ENCODE measurements at places on chromosomes 16 and 17.

GRCh38 chr17:78882540-78883088 is 20.4 kb downstream of the CEP295NL start:
- DNase-seq = no peak

GRCh38 chr16:10850478-10850850 is 26.5 kb upstream of the CIITA start:
- DNase-seq = no peak

- DNase-seq = no peak
These were observed 17.3 kb upstream of the ENDOV start for GRCh38 chr17:80397686-80398085.

DNA sequence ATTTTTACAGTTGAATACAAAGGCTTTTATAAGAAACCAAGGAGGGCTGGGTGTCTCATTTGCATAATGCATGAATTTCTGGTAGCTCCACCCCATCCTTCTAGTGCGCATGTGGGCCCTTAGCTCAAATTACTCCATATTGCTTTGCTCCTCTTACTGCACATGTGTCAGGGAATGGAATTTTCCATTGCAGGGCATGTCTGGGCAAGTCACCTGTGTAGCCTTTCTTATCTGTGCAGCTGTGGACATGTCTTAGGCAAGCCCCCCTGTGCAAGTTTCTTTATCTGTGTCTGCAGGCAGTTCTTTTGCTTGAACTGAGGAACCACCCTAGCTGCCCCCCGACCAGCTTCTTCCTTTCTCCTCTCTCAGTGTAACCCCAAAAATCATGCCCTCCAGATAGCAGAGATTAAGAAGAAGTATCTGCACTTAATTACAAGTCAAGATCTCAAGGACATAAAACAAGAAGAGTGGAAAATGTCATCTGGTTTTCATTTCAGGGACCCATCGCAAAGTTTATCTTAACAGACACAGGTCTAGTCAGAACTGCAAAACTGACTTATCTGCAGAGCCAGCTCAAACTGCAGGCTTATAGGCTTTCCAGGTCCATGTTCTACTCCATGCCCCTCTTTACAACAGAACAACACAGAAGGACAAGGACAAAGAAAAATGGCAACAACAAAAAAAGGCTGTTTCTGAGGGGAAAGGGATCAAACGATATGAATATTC is 137.9 kb upstream of the HS3ST4 start:
- no peak for DNase-seq

DNA sequence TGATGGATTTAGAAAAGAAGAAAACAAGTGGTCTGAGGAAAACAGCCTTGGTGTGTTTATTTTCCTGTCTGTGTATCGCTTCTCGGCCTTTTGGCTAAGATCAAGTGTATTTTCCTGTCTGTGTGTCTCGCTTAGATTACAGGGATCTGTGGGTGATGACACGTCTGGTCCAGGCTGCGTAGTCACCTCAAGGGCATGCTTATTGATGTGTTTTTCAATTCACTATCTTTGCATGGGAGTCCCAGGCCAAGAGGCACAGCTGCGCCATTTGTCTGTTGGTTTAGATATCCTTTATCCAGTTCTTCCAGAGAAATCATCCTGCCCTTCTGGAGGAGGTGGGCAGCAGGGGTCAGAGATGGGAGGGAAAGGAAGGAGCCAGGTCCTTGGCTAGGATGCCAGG is 47.1 kb upstream of the STH start:
- DNase-seq = no peak

DNA sequence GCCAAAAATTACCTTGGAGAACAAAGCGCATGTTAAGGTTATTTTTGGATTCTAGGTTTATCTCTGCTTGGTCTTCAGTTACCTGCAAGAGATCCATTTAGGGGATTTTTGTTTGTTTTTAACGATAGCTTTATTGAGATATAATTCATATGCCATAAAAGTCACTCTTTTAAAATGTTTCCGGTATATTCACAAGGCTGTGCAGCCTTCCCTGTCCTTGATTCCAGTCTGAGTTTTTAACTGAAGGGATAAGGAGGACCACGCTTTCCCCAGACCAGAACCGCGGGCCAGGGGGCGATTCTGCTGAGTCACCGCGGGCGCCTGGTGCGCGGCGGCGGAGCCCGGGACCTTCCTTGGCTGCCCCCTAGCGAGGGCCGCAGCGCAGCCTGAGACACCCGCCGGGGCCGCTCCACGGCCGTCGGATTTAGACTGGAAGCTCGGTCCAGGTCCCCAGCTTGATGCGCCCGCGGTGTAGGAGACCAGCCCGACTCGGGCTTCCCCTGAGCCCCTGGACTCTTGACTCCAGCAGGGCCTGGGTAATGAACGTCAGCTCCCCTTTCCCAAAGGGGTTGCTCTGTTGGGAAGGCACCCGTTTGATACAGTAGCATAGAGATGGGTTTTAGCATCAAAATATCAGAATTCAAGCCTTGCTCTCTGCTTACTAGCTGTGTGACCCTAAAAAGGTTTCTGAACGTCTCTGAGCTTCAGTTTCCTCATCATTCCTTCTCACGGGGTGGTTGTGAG is 50.0 kb upstream of the STH start:
- DNase-seq = no peak

DNA sequence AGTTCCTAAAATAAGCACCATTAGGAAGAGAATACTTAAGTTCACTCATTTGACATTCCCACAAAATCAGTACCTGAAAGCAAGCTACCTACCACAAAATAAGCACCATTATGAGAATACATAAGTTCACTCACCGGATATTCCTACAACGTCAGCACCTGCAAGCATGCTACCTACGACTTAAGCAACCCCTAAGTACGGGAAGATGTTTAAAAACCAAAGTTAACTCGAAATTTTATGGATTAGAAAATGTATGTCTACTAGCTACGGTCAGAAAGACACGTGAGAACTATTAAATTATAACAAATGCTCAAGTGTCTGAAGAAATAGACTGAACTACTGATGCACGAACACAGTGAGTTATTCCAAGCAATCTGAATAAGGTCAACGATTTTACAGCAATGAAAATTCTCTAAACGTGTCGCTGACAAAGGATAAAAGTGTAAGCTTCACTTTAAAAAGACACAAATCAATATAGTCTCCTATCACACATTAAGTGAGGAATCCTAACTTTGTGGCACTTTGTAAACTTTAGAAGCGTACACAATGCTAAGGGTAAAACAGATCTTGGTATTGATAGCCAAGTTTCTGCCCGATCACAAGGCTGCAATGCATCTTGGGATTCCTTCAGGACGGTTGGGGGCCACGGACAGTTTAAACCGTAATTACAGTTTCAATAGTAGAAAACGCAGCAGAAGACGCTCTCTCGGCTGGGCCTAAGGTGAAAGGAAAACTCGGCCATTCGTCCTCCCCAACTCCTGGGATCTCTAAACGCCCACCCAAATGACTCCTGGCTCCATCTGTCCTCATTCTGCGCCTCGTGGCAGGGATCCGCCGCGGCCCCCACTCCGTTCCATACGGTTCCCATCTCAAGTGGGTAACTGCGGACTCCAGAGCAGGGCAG is 1.3 kb downstream of the GSPT1 start:
- DNase-seq = peak; percentile 13

DNA sequence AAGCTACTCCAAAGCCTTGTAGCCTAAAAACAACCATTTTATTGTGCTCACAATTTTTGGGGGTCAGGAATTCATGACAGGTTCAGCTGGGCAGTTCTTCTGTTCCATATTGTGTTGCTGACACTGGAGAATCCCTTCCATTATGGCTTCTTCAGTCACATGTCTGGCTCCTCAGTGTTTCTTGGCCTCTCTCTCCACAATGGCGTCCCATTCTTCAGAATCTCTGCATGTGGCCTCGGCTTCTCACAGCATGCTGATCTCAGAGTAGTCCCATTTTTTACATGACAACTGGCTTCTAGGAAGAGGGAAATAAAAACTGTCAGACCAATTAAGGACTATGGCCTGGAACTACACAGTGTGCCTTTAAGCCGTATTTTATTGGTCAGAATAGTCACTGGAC is 49.7 kb downstream of the NF1 start:
- no peak for DNase-seq

DNA sequence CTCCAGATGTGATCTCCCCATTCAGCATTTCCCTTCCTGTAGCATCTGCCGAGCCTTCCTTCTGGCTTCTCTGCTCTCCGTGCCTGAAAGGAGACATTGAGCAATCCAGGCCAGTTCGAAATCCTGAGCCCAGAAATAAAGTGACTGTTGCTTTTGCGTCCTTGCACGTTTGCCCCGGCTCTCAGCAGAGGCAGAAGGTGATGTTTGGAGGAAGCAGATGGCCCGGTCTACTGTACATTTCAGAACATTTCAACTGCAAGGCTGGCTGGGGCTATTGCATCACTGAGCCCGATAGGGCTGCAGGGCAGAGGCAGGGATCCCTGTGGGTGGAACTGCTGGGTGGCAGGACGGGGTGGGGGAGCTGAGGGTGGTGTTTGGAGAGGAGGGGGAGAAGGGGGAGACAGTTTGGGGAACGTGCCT is 29.4 kb downstream of the IRF8 start:
- no peak for DNase-seq

DNA sequence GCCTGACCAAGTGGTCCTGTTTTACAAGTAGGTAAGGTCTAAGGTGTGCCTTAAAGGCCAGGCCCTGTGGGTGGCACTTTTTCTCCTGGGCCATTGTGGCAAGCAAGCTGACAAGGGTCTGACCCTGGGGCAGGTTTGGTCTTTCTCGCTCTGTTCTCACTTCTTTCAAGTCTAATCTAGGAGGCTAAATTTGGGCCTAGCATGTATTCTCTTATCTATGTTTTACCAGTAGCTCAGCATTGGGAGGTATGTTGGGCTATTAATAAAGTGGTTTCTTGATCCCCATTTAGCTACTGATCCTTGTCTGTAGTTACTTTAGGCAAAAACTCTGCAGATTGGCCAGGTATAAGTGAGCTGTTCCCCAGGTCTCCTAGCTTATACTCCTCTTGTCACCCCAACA is 77.7 kb downstream of the DNAH3 start:
- no peak for DNase-seq

DNA sequence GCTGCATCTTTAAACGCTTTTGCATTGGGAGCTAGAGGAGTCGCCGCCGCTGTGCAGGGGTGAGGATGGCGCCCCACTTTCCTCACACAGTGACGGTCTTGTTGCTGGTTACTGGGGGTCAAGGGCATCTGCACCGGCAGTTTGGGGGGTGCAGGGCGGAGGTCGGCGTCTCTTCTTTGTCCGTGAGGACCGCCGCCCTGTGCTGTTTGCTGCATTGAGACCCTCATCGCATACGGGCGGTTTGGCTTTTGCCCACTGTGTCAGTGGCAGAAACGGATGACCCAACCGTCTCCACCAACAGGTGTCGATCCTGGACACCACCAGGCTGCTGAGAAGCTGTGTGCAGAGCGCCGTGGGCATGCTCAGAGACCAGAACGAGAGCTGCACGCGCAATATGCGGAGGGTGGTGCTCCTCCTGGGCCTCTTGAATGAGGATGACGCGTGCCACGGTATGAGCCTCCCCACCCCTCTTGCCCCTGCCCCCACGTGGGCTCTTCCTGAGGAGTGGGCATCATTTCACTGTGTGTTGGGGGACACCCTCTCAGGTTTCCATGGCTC is 61.2 kb upstream of the ENDOV start:
- no peak for DNase-seq

- no peak for DNase-seq
These were observed at the start of gene AANAT for GRCh38 chr17:76467366-76467765. Gene AANAT, plus strand, starts transcription at chr17:76467603. Its CDS starts 1,144 bp downstream, at chr17:76468747.

- peak; percentile 18 for DNase-seq
These were observed 6.5 kb downstream of the PROCA1 start for GRCh38 chr17:28705074-28705659.

DNA sequence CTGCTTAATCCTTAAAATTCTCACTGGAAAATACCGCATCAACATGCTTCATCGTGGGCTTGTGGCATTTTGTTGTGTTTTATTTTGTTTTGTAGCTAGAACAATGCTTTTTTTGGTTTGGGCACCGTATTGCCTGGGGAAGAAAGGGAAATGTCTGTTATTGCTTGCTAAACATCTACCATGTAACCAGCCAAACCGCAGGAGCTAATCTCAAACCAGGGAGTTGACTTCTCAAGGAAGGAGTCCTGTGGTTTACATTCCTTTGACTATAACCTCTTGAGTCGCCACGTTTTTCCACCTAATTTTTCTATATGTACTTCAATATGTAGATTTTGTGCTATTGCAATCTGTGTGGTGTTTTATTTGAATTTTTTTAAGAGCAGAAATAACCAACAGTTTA is 593.5 kb upstream of the SOX9 start:
- no peak for DNase-seq

DNA sequence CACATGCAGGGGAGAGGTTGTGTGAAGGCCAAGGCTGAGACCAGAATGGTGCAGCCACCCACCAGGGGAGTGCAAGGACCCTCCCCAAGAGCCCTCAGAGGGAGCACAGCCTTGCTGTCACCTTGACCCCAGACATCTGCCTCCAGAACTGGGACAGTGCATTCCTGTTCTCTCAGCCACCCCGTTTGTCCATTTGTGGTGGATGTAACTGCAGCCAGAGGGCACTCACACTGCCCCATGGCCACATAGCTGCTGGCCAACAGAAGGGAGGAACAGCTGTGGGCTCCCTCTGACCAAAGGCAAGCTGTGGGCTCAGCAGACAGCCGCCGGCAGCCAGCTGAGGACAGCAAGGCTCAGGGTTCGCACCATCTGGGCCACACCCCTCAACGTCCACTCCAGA is 49.8 kb upstream of the KLHDC4 start:
- no peak for DNase-seq

GRCh38 chr17:28385037-28385400 is 13.5 kb downstream of the SARM1 start:
- no peak for DNase-seq

DNA sequence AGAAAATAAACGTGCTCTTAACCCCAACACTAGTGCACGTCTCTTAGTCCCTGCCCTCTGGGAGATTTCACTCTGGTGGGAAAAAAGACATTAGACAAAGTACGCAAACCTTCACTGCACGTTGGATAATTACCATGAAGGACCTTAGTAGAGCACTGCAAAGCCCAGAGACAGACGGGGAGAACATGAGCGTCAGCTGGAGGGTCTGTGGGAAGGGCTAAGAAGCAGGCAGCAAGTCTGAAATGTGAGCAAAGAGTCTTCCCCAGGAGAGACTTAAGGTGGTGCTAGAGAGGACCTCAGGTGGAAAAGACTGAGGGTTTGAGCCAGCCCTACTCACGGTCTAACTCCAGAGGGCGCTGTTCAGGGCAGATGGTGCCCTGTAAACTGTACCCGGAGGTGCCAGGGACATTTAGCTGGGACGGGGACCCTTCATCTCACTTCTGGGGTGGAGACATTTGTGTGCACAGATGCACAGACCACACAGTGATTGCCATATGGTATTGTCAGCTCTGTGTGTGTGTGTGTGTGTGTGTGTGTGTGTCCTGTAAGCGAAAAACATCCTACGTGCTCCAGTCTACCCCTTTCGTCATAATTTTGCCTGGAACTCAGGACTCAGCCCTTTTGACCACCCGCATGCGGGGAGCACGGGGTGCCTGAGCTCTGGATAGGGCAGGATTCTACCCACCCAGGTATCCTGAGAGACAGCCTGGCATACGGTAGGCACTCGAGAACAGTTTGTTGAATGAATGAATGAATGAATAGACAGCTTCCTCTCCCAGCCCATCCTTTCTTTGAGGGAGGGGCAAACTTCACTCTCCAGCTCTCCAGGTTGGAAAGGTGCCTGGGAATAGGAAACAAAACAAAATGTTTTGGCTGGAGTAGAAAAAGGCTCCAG is 10.1 kb upstream of the STAC2 start:
- peak; percentile 65 for DNase-seq
